ENCODE measurements at places on chromosomes 11 and 22. TPM values are rescaled to one million over a fixed set of nuclear protein-coding genes. Genes with fewer than 3 reads are reported as not detected.

GRCh38 chr11:11608783-11609232 lies 13.0 kb downstream of the GALNT18 start:
- no peak for DNase-seq
- no peaks in the 10 kb centered on the region for H3K27me3 ChIP-seq
- H3K36me3 ChIP-seq, result no peaks in the 10 kb centered on the region
- no peak overlapping the region for H3K4me3 ChIP-seq

GRCh38 chr11:93484716-93485115 lies 58.5 kb downstream of the SMCO4 start:
- H3K36me3 ChIP-seq, result no peaks in the 10 kb centered on the region
- no peak overlapping the region for H3K4me3 ChIP-seq
- no peaks in the 10 kb centered on the region for H3K4me1 ChIP-seq
- no peaks in the 10 kb centered on the region for H3K27me3 ChIP-seq
- DNase-seq, result no peak

DNA sequence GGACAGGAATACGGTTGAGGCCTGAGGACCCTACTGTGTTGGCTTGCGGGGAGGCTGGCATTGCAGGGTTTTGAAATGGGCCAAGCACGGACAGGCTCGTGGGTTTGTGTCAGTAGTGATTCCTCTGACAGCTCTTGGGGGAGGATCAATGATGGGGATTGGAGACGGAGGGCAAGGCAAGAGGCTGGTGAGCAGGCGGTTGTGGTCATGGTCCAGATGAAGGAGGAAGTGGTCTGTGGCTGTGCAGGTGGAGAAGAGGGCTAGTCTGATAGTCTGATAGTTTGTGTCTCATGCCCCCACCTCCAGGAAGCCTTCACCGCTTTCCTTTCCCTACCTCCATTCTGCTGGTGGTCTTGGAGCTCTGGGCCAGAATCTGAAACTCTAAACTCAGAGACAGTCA lies 3.0 kb downstream of the MAFF start:
- no peaks in the 10 kb centered on the region for H3K36me3 ChIP-seq
- H3K4me3 ChIP-seq, result no peak overlapping the region
- no peak overlapping the region for H3K27ac ChIP-seq
- DNase-seq, result no peak
- peaks cover 5% of the 10 kb centered on the region for H3K4me1 ChIP-seq

DNA sequence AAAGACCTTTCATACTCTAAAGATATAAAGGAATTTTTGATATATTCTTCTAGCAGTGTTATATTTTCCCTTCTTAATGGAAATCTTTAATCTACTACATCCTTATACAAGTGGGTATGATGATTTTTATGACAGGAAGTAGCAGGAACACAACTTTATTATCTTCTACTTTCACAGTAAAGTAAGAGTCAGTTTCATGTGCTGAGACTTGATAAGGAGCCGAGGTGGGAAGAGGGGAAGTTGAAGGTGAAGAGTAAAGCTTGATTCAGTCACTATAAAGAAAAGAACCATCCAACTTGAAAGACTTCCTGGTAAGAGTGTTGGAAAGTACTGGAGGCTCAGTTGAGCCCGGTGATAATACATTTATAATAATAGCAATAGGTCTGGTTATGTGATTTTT lies 82.1 kb upstream of the PTH start:
- H3K27ac ChIP-seq, result no peak overlapping the region
- no peaks in the 10 kb centered on the region for H3K4me1 ChIP-seq
- H3K4me3 ChIP-seq, result no peak overlapping the region
- H3K36me3 ChIP-seq, result no peaks in the 10 kb centered on the region
- DNase-seq, result no peak

- DNase-seq, result no peak
Observed at GRCh38 chr11:118006153-118006534, 19.9 kb downstream of the IL10RA start.

DNA sequence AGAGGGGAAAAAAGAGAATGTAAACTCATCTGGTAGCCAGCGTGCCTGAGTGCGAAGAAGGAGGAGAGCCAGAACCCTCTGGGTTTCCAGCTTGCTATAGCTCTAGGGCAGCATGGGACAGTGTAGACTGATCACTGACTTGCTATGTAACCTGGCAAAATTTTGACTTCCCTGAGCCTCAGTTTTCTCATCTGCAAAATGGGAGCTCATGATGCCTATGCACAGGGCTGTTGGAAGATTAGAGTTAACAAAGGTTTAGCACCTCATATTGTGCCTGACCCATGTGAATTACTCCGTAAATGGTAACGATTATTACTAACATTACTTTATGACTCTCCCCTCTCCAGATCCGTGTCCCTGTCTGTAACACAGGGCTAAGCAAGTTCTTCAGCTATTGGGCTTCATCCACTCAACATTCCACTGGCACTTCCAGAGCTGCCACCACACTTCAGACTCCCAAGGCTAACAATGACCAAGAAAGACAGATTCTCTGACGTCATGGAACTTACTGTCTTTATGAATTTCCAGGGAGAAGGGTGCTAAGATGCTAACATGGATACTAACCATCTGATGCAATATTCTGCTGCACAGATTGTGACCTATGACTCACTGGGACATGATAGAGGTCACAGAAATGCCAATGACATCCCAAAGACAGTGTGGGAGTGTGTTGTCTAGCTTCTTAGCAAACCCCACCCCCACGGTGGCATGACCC lies 195.2 kb downstream of the TRIM29 start:
- peaks cover 3% of the 10 kb centered on the region for H3K27me3 ChIP-seq
- no peaks in the 10 kb centered on the region for H3K36me3 ChIP-seq
- no peak overlapping the region for H3K27ac ChIP-seq
- H3K4me1 ChIP-seq, result no peaks in the 10 kb centered on the region

- no peaks in the 10 kb centered on the region for H3K4me1 ChIP-seq
- DNase-seq, result no peak
- no peaks in the 10 kb centered on the region for H3K27me3 ChIP-seq
- H3K36me3 ChIP-seq, result no peaks in the 10 kb centered on the region
Observed at GRCh38 chr11:66918741-66919140, 39.4 kb downstream of the PC start.

MRGPRD gene
- total RNA-seq, result not detected

ZNF214 gene
- total RNA-seq, result not detected

HTR3A gene
- total RNA-seq, result not detected

LMNTD2 gene
- total RNA-seq, result 14.7 TPM

PLEKHA7 gene
- 2.4 TPM for total RNA-seq

Data from naive thymus-derived CD4-positive, alpha-beta T cell (primary cell).